ENCODE measurements at places on chromosomes 16 and 17.

DNA sequence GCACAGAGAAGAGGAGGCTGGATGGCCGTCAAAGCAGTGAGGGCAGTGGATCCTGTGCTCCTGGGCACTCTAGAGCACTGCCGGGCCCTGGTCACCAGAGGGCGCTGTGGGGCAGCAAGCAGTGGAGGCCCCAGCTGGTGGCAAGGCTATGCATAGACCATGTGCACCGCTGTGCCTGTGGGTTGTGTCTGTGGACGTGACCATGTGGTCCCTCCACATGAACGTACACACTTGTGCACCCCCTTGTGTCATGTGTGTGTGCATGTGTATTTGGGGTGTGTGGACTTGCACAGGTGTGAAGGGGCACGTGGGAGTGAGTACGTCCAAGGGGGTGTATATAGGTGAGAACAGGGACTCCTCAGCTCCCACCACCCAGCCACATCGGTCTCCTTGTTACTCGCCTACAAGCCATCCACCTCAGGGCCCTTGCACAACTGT is 4.4 kb upstream of the MAP2K3 start:
- DNase-seq: peak; percentile 82

DNA sequence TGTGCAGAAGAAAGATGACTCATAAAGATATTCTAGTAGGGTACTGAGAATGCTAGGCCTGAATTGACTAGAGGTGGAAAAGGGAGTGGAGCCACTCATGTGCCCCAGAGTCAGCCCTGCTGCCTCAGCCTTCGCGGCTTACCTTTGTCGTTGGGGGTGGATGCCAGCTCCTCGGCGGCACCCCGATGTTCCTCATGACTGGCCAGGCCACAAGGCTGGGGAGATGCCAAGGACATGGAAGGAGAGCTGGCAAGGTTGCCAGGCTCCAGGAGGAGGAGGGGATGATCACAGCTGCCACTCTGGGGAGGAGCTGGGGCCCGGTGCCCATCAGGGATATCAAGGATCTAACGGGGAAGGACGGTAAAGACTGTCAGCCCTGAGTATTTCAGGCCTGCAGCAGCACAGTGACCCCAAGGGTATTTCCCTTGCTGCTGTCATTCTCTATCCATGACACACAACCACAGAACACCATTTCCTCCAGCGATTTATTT is 9.7 kb upstream of the SLC35B1 start:
- DNase-seq: no peak

DNA sequence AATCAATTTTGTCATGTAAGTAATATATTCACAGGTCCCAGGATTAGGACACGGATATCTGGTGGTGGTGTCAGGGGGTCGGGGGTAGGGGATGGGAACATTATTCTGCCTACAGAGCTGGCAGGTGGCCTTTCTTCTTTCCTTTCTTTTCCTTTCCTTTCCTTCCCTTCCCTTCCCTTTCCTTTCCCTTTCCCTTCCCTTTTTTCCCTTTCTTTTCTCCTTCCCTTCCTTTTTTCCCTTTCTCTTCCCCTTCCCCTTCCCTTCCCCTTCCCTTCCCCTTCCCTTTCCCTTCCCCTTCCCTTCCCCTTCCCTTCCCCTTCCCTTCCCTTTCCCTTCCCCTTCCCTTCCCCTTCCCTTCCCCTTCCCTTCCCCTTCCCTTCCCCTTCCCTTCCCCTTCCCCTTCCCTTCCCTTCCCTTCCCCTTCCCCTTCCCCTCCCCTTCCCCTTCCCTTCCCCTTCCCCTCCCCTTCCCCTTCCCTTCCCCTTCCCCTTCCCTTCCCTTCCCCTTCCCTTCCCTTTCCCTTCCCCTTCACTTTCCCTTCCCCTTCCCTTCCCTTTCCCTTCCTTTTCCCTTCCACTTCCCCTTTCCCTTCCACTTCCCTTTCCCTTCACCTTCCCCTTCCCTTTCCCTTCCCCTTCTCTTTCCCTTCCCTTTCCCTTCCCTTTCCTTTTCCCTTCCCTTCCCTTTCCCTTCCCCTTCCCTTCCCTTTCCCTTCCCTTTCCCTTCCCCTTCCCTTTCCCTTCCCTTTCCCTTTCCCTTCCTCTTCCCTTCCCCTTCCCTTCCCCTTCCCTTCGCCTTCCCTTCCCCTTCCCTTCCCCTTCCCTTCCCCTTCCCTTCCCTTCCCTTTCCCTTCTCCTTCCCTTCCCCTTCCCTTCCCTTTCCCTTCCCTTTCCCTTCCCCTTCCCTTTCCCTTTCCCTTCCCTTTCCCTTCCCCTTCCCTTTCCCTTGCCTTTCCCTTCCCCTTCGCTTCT is 145.9 kb downstream of the PRKCB start:
- DNase-seq: no peak

DNA sequence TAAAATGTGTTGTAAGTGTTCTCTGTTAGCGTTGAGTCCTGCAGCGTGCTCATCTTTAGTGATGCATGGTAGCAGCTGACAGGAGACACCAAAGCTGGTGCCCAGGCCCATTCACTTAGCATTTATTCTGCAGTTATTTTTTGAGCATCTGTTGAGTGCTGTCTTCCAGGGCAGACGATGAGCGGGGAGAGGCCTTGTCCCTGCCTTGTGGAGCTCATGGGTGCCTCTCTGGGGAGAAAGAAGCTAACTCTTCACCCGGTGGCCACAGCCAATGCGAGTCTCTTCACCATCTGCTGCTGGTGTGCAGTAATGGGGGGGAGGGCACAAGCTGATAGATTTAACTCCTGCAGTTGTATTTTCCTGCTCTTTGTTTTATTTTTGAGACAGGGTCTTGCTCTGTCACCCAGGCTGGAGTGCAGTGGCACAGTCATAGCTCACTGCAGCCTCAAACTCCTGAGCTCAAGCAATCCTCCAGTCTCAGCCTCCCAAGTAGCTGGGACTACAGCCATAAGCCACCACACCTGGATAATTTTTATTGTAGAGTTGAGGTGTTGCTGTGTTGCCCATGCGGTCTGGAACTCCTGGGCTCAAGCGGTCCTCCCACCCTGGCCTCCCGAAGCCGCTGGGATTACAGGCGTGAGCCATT is 30.5 kb downstream of the GPT2 start:
- DNase-seq: no peak

- DNase-seq: no peak
Measured at GRCh38 chr17:61581611-61582349, 9.2 kb downstream of the NACA2 start.

DNA sequence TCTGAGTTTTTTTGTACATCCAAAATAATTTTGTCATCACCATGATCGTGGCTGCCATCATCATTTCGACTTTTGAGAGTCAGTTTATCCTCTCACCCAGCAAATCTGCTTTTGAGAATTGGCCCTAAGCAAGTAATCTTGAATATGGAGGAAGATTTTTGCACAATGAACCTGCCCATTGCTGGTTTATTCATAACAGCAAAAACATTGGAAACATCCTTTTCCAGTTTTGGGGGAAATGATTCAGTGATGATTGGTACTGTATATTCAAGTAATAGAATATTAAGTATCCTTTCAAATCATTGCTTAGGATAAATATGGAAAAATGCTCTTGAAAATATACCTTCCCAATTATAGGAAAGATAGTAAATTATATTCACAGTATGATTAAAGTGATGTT is 53.1 kb downstream of the PRKCA start:
- DNase-seq: no peak

DNA sequence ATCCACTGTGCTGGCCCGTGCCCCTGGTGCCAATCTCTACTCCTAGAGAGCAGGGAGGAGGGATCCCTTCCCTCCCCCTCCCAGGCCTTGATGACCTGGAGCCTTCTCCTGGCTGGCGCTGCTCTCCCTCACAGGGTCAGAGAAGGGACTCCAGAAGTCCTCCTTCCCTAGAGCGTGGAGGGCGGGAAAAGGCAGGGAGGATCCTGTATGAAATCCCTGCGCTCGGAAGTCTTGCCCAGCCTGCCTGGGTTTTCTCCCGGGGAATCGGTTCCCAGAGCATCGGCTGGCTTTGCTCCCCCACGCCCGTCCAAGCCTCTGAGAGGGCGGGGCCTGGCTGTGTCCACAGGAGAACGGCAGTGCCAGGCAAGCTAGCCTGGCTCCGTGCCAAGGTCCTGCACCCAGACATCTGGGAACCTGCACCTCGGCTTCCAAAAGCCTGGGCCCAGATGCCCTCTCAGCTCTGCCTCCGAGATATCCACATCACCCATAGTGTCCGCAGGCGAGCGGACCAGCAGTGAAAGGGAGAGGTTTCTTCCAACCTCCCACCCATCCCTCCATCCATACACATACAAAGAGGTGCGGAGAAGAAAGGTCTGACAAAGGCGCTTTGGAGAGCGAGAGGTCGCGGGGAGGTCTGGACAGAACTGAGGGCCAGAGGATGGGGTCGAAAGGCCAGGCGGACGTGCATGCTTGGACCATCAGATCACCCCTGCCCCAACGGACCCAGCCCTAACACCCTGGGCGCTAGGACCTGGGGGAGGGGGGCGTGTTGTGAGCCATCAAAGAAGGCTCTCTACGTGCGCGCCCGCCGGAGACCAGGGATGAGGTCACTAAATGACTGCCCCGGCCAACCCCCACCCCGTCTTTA is 1.1 kb downstream of the MPP2 start:
- DNase-seq: peak; percentile 29

DNA sequence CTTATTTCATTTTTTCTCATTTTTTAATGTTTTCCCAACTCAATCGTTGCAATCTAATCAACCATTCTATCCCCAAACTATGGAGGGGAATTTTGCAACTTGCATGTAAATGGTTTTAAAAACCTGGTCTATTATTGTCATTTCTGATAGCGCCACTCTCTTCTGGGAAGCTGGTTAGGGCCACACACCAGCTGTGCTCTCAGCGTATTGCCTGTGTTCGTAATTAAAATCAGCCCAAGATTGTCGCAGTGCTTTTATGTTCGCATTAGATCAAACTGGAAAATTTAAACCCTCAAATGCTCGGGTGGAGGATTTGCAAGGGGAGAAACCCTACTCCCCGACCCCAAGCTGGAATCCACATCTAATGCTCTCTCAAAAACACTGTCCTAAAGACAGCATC is 123.5 kb upstream of the CACNG5 start:
- no peak for DNase-seq

GRCh38 chr16:17058471-17058870 is 412.3 kb downstream of the XYLT1 start:
- no peak for DNase-seq

- DNase-seq: no peak
Measured at GRCh38 chr16:85738923-85739715, 11.8 kb downstream of the C16orf74 start.

GRCh38 chr17:69809331-69809730 is 265.7 kb upstream of the KCNJ16 start:
- DNase-seq: no peak

GRCh38 chr17:30579610-30580315 is 102.6 kb downstream of the GOSR1 start:
- DNase-seq: no peak

- peak; percentile 30 for DNase-seq
Measured at GRCh38 chr16:82660075-82660645, 33.4 kb downstream of the CDH13 start.

GRCh38 chr17:75754378-75755204 is 10.4 kb downstream of the GALK1 start:
- DNase-seq: no peak

GRCh38 chr16:24070851-24071250 is 185.3 kb upstream of the CACNG3 start:
- no peak for DNase-seq

DNA sequence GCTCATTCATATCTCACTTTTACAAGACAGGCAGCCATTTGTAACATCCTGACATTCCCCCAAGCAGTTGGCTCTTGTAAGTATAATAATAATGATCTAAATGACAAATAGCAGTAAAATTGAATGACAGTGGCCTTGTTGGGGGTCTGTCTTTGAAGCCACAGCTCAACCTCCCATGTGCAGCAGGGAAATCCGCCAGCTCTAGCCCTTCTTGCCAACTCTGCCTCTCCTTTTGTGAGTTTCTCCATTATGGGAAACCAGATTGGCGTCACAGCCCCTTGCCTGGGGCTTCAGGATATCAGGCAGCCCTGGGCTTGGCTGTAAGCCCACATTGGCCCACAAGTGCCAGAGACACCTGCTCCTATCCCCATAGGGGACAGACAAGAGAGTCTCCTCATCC is 70.4 kb upstream of the CACNG5 start:
- no peak for DNase-seq

DNA sequence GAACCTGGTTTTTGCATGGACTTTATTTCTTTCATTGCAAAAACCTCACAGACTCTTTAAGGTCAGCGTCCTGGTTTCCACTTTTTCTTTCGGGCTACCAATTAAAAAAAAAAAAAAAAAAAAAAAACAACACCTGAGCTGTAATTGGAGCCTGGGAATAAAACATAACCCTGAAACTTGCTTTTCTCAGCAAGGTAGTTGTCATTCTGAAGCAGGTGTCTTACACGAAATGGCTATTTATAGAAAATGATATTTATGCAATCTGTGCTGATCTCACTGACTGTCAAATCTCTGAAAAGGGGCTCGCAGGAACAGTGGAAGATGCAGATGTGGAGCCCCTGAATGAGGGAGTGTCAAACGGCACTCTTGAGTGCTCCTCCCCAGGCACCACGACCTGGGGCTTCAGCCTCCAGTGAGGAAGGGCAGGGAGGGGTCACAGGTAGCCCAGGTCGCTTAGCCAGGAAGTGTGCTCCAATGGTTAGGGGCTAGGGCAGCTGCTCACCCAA is 10.4 kb upstream of the COTL1 start:
- no peak for DNase-seq

DNA sequence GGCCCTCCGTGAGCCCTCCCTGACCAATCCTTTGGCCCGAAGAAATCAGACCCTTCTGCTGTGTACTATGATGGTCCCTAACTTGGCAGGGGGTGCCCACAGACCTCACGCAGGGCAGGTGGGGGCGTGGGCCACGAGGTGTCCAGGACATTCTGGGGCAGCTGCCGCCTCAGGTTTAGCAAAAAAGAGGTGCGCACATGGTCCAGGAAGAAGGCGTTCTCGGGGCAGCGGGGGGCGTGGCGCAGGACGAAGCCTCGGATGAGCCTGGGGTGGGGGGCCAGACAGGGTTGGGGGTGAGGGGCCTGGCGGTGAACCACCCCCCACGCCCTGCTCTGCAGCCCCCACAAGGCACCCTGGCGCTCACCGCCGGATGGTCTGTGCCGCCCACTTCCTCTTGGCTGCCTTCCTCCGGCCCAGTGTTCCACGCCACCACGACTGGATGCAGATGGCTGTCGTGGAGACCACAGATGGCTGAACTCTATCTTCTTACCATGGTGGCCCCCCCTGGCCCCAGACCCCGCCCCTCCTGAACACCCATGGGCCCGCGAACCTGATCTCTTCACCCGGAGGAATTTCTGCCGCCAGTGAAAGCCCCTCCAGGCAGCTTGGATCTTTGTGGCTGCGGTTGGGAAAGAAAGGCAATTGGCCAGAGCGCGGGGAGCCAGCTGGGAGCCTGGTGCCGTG is 14.2 kb upstream of the CRK start:
- no peak for DNase-seq

Data from T-helper 1 cell (primary cell).